ENCODE measurements at places on chromosomes 4 and X.

GRCh38 chr4:140186651-140187315, 32.8 kb upstream of the MAML3 start:
- no peak for DNase-seq

DNA sequence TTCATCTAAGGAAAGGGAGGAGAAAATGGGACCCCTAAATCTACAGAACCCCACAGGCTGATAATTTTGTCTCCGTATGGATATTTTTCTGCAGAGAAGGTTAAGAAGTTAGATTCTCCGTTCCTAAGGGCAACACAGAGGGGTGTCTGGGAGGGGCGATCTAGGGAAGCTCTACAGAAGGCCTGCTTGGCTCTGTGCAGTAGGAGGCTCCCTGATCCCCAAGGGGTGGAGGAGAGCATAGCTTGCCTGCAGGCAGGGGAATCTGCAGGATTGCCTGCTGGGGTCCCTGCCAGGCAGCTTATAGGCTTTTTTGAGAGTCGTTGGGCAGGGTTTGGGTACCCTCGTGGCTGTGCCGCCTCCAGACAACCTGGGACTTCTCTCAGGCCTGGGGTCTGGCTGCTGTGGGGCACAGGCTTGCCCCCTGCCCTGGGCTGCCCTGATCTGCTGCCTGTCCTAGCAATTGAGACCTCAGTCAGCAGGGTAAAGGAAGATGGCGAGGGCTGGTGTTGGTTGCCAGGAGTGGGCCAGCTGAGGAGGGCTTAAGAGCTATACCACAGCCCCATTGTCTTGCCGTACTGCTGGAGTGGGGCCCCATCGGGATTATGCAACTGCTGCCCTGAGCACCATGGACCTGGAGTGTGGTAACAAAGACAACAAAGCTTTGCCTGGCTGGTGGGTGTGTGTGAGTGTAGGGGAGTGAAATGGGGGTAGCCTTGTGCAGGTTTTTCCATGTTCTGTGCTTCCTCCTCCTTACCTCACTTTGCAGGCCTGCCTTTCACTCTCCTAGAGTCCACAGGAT, 74.1 kb downstream of the EFNB1 start:
- no peak for DNase-seq

DNA sequence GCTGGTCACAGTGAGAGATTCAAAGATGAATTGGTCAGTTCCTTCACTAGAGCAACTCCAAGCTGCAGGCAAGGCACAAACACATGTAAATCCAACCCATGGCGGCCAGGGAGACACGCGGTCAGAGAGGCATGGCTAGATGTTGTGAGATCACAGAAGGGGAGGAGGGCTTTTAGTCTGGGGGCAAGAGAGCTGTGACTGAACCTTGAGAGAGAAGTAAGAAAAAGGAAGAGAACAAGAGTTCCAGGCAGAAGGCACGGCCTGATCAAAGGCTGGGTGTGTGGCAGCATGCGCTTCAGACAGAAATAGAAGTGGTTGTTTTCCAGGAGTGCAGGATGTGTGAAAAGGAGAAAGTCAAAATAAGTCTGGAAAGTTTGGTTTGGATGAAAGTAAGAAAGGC, 15.9 kb downstream of the CCDC149 start:
- no peak for DNase-seq

GRCh38 chrX:13051529-13052172, 7.2 kb upstream of the FAM9C start:
- no peak for DNase-seq

- no peak for DNase-seq
Measured at GRCh38 chr4:17597517-17597916, 16.9 kb upstream of the MED28 start.

DNA sequence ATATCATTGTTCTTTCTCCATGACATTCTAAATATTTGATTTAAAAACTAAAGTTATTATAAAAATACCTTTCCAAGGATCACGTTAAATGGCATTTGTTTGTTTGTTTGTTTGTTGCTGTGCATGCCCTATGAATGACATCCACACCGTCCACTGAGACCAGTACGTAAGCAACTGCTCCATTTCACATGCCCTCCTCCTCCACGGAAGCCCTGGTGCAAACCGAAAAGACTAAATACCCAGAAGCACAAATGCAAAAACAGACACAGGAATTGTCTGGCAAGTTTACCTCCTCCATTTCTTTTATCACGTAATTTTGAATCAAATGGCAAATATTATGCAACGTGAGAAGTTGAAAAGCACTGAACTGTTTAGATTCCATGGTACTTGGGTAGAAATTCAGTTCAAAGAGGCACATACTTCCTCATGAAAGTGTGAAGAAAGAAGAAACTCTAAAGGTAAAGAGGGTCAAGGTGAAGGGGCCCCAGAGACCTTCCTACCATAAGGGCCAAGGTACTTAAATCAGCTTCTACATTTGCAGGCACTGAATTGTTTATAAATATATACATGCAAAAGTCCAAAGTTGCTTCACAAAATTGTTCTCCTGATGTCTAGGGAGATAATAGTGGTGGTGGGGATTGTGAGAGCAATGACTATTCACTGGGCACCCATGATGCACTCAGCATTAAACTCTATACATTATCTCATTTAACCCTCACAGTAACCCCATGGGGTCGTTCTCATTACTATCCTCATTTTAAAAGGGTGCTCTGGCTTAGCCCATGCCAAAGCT, 23.4 kb downstream of the IRF2 start:
- DNase-seq = no peak

- no peak for DNase-seq
Measured at GRCh38 chr4:1887052-1887451, 15.9 kb downstream of the NSD2 start.

DNA sequence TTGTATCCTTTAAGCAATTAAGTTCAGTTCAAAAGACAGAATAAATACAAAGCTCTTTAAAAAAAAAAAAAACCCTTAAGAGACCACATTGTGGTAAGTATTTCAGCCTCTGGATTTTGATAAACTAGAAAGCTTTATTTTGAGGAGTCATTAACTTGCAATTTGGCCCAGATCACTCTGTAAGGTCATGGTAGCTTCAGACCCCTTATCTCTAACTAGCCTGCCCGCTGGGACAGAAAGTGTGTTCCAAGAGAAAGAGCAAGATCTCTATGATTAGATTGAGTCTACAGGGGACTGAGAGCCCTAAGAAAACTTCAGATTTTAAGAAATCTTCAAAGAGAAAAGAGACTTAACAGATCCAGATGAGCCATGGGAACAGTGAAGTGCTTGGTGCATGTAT, 45.6 kb downstream of the GALNT7 start:
- DNase-seq = no peak

GRCh38 chr4:109760682-109761081, 30.8 kb upstream of the PLA2G12A start:
- DNase-seq = no peak

GRCh38 chr4:175946472-175947116, 119.0 kb upstream of the WDR17 start:
- no peak for DNase-seq

DNA sequence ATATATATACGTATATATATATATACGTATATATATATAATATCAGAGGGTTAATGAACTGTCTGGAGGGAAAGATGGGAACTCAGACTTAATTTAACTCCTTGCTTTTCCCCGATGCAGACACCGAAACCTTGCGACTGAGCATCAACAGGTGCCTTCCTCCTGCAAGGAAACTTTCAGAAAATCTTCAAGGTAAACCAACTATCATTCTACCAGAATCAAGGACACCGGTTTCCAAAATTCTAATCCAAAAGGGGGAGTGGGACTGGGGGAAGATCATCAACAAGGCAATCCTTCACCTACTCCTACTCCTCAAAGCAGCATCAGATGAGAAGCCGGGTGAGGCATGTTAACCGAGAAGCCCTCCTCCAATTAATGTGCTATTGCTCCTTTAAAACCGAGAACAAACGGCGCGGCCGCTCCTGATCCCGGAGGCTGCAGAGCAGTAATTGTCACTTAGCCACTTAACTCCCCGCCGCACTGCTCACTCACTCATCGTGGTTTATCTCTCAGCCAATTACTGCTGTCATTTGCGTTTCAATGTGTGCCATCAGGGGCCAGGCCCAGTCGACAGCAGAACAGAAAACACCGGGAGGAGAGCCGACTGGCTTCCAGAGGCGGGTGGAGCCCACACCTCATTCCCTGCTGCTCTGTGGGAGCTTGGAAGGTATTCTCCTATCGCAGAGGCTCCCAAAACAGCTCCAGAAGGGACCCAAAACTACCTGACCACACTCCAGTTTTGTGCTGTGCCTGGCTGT, 61.7 kb downstream of the MAML3 start:
- no peak for DNase-seq

- no peak for DNase-seq
Measured at GRCh38 chrX:36577006-36577405, 431.2 kb upstream of the FAM47C start.

DNA sequence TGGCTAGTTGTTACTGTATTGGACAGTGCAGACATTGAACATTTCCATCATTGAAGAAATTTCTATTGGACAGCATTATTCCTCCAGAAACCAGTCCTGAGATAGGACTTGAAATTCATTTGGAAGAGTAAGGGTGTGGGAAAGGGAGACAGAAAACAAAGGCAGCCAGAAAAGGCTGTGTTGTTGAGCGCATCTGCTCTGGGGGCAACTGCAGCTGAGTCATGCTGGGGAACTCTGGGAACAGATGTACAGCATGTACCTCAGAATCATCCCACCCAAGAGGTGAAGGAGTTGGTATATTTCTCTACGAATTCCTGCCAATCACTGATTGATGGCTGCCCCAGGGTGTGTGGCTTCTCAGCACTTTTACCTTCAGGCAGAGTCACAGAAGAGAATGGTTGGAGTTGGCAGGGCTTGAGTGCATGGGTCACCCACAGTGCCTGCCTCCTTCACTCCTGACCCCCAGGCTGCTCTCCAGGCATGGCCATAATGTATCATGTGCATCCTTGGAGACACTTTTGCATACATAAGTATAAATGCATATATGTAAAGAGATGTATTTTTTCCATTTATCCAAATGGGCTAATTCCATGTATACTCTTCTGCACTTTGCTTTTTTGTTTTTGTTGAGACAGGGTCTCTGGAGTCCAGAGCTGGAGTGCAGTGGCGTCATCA, 39.4 kb downstream of the GEMIN8 start:
- no peak for DNase-seq

- DNase-seq = no peak
Measured at GRCh38 chr4:26397086-26397485, 76.3 kb downstream of the RBPJ start.

All from fibroblast of the conjunctiva (primary cell).